Endodermal cell (in vitro differentiated cells): ENCODE measurements at places on chromosomes 16 and 17.
A peak's percentile ranks its signal among the peaks of the same experiment; 100 is the strongest.

- DNase-seq: no peak
Measured at GRCh38 chr16:14175086-14175485, 104.0 kb downstream of the MRTFB start.

GRCh38 chr16:77898671-77899211 is 110.4 kb downstream of the VAT1L start:
- no peak for DNase-seq

DNA sequence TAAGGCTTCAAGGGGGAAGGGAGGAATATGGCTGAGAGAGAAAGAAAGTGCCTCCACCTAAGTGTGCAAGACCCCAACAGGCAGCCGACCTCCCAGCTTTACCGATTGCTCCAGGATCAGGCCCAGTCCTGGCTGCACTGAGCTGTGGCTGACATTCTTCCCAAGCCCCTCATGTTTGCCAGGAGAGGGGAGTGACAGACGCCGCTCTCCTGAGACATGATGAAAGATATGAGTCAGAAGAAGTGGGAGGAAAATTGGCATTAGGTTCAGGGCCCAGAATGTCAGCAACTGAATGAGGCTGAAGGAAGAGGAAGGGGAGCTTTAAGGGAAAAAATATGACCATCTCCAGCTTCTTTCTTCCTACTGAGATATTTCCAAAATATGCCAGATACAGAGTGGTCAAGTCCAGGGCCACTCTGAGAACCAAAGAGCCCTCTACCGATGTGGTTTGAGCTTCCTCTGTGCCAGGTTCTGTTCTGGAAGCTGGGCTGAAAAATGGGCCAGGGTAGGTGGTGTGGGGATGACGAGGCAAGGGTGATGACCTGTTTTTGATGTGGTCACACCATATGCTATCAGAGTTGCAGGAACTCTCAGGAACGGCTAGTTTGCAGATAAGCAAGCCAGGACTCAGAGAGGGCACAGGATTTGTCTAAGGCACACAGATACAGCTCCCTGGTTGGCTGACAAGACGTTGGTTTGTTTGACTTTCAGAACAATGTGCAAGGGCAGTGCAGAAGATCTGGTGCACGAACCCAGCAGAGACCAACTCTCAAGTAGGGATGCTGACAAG is 176.7 kb downstream of the SOX9 start:
- no peak for DNase-seq

- no peak for DNase-seq
Measured at GRCh38 chr17:61605692-61606091, 14.7 kb upstream of the NACA2 start.

DNA sequence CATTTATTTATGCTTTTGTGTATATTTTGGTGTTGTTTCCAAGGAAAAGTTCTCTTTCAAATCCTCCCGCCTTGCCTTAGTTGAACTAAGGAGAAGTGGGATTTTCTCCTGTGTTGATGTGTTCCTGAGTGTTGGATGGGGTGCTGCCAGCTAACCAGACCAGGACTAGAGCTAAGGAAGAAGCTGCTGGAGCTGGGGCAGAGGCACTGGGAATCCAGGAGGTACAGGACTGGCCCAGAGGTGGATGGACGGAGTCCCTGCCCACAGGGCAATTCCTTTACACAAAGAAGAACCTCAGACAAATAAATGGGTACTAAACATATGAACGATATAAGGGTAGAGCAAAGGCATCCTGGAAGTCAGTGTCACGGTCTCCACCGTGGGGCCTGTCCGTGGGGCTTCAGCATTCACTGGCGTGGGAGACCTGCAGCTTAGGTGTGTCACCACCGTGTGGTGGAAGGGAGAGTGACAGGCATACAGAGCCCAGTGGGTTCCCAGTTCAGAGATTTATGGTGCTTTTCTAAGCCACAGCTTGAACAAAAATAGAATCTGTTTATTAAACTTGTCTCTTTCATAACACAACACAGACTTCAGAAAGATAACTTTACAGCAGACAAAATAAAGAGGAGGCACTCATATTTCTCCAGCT is 270.7 kb downstream of the NTN1 start:
- peak; percentile 86 for DNase-seq

DNA sequence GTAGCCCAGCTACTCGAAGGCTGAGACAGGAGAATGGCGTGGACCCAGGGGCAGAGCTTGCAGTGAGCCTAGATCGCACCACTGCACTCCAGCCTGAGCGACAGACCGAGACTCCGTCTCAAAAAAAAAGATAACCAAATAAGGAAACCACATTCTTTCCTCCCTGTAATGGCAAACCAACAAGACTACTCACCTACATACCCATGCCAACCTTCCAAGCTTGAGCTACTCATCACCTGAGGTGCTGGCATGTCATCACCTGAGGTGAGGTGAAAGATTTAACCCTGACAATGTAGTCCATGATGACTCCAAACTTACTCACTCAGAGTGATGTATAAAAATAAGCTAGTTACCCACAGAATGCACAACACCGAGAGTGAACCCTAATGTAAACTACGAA is 85.2 kb downstream of the SMG6 start:
- DNase-seq: no peak

- DNase-seq: no peak
Measured at GRCh38 chr17:58564971-58565370, 50.5 kb upstream of the MTMR4 start.

- DNase-seq: no peak
Measured at GRCh38 chr16:4345836-4346781, 5.0 kb downstream of the PAM16 start.

- no peak for DNase-seq
Measured at GRCh38 chr17:43212641-43213490, 1.2 kb downstream of the TMEM106A start.

DNA sequence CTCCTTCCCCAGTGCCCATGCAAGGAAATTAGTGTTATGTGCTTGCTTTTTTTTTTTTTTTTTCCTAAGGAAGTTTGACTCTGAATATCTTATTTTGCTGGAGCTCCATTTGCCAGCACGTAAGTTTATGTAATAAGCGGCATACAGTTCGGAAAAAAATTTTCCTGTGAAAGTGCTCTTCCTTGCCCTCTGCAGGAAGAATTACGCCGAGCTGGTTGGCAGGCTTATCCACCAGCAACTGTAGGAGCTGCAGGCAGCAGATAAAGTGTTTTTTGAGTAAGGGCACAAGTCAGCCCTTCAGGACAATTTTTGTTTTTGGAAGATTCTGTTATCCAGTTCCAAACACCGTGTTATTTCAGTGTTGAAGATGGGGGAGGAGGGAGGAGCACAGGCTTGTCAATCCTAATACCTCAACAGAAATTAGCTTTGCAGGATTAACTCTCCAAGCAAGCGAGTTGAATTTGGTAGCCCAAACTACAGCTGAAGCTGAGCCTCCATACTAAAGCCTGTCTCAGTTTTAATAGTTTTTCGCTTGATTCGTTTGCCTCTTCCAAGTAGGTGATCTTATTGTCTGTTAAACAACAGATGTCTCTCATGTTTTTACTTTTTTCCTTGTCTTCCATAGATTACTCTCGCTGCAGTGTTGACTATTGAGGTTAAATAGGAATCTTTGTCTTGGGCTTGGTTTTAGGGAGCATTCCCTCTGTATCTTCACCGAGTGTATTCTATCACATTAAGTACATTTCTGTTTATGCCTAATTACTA is 1.1 kb downstream of the SPECC1 start:
- peak; percentile 80 for DNase-seq

DNA sequence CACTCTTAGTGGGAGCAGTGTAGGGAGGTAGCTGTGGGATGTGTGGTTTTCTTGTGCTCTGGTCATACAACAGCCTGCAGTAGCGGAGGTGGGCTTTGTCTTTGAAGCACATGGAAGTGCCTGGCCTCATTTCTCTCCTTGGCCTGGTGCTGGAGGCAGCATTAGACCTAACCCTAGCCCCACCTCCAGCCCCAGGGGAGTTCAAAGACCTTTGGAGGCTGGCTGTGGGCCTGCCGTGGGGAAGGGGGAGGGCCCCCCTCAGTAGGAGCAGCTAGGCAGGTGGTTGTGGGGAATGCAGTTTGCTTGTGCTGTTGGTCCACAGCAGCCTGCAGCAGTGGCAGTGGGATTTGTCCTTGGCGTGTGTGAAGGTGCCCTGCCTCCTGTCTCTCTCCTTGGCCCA is 91.7 kb downstream of the BCAS3 start:
- DNase-seq: no peak

DNA sequence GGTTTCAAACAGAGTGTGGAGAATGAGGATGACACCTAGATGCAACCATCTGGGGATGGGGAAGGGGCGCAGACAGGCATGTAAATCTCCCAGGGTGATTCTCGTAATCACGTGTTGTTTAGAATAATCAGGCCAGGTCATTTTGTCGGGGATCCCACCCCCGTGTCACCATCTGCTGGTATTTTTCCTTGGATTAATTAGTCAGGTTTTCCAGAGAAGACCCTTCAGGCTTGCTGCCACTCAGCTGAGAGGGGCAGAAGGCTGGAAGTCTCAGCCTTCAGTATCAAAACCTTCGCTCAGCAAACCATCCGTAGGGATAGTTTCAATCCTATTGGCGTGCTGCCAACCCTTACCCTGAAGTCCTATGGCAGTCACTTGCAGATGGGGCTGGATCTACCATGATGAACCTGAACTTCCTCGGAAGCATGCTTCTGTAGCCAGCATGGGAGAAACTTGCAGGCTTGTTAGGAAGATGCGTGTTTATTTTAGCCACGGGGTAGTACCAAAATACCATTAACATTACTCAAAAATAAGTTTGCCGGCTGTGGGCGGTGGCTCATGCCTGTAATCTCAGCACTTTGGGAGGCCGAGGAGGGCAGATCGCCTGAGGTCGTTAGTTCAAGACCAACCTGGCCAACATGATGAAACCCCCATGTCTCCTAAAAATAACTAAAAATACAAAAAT is 7.5 kb upstream of the ADCY9 start:
- no peak for DNase-seq

GRCh38 chr16:30113031-30113710 is at the start of gene GDPD3:
GDPD3 (minus strand) TSS chr16:30113537; CDS start chr16:30113478, 59 bp downstream.
- DNase-seq: peak; percentile 72

- DNase-seq: no peak
Measured at GRCh38 chr17:28812748-28813377, 29.7 kb downstream of the FAM222B start.

- DNase-seq: peak; percentile 72
Measured at GRCh38 chr17:57948555-57949420, 6.4 kb downstream of the CUEDC1 start.

GRCh38 chr16:12453832-12454231 is 349.9 kb downstream of the CPPED1 start:
- no peak for DNase-seq

DNA sequence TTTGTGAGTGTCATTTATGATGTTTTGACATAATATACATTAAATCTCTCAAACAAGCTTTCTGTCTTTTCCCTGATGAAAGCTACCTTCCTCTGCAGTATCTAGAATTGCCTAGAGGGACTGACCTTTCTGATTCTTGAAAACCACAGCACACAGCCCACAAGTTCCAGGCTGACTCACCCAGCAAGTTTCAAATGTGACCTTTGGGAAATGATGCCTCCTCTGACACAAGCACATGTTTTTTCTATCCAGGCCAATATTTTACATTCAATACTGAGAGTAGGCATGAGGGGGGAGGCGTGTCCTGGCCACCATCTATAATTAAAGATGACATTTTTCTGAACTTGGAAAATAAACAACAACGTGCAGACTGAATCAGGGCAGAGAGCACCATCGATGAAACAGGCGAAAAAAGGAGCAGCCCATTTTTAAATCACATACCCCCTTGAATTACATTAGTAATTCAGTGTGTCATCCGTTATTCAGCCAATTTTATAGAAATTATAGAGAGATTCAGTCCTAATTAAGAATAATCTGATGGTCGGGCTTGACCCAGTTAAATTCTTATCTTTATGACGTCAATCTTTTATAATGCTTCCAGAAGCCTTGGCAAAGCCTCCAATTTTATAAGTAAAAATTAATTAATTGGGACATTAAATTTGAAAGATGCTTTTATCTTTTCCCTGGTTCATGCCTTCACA is 292.6 kb upstream of the CDH11 start:
- DNase-seq: no peak

- no peak for DNase-seq
Measured at GRCh38 chr17:72710834-72711233, 381.7 kb downstream of the SLC39A11 start.

GRCh38 chr16:48546774-48547173 is 63.2 kb downstream of the N4BP1 start:
- no peak for DNase-seq

- no peak for DNase-seq
Measured at GRCh38 chr17:50182783-50183420, 17.1 kb downstream of the SGCA start.

DNA sequence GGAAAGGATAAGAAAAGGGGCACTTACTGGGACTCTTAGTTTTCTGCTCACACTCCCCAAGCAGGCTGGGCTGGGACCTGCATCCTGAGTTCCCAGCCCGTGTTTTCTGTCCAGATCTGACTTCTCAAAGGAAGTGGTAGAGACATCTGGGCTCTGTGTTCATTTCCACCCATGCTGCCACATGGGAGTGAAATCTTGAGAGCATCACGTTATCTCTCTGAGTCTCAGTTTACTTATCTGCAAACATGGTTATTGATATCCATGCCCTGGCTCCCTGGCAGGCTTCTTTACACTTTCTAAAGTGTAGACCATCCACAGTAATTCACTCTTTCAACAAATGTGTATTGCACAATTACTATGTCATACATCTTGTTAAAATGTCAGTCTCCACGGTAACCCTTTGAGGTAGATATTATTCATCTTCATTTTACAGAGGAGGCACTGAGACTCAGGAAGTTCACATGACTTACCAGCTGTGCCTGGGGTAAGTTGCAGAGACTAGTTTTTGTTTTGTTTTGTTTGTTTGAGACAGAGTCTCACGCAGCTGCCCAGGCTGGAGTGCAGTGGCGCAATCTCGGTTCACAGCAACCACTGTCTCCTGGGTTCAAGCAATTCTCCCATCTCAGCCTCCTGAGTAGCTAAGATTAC is 3.4 kb downstream of the ZNF688 start:
- DNase-seq: no peak

GRCh38 chr16:66517586-66518263 is 32.2 kb downstream of the TK2 start:
- peak; percentile 36 for DNase-seq

GRCh38 chr16:4133897-4134372 is 17.7 kb upstream of the ADCY9 start:
- peak; percentile 94 for DNase-seq

- no peak for DNase-seq
Measured at GRCh38 chr17:16250635-16251034, 33.6 kb downstream of the PIGL start.

DNA sequence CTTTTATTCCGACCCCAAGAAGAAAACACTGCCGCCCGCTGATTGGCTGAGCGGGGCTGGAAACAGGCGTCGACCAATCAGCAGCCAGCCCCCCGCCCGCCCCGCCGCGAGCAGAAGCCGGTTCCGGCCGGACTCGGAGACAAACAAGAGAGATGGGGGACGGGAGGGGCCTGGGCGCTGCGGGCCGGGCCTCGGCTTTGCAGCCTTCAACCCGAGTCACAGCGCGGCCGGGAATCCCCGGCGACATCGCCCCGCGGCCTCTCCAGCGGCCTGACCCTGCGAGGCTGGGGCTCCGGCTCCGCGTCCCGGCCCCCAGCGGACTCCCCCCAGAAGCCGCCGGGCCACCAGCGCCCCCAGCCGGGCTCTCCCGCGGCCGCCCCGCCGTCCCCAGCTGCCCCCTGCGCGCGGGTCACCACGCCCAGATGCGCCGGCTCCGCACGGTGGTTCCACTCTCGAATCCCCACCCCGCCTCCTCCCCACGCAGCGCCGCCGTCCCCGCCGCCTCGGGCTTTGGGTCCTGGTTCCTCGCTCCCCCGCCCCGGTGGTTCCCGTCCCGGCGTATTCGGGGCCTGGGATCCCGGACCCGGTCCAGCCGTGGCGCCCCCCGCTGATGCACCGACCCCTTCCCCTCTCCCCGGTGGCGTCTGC is 346 bp upstream of the SLC43A2 start:
- DNase-seq: peak; percentile 100
